ENCODE measurements at places on chromosomes 1 and 21.
A peak's percentile ranks its signal among the peaks of the same experiment; 100 is the strongest.

DNA sequence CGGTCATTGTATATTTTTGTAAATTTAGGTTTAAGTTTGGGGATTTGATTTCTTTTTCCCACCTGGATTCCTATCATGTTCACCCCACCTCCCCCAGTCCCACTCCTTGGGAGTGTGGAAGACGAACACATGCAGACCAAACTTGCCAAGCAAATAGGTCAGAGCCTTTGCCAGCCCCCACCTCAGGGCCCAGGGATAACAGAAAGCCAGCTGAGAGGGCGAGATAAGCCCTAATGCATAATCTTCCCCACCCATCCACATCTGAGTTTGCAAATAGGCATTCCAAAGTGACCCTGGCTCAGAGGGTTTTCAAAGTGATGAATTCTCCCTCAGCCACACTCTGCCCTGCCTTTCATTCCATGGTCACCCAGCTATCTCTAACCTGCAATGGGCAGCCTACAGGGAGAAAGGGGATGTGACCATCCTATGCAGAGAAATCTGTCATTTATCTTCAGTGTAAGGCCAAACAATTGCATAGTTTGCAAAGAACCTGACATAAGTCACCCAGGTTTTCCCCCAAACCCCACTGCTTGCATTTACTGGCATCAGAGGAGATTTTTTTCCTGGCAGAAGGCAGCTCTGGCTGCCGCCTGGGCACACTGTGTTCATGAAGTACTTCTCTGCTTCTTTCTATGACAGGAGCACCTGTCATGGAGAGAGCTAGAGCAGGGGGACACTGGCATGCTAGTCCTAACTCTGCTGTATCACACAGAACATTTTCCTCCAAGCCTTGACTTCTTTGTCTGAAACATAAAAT is 69.0 kb upstream of the NFIA start:
- no peak for DNase-seq

- no peak for DNase-seq
Measured at GRCh38 chr1:244802556-244803239, 32.8 kb upstream of the COX20 start.

DNA sequence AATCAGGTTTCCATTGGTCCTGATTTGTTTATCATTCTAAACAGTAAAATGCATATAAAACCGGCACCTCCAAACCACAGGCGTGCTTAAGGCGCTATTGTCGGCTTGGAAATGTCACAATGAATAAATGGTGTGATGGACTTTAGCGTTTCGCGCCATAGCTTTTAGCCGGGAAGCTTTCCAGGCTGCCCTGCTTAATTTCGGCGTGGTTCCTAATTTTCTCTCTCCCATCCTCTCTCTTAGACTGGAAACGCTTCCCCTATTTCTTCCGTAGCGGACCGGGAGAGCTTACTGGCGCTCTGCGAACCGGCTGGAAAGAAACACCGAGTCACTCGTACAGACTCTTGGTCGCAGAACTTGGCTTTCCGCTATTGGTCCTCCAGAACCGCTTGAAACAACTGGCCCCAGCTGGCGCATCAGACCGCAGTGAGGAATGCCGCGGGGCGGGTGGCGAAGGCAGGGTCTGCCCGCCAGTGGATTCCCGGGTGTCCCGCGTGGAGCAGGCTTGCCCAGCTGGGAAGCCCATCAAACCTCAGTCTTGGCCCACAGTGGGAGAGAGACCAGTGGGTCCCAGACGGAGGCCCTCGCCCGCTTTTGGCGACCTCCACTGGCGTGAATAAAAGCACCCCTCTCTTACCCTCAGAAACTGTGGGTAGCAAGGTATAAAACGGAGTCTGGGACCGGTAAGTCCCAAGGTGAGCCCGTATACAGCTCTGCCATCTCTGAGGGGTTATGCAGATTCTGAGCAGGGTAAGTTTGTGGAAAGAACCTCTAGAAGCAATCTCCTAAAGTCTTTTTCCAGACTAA is 4.0 kb upstream of the LHX8 start:
- no peak for DNase-seq

DNA sequence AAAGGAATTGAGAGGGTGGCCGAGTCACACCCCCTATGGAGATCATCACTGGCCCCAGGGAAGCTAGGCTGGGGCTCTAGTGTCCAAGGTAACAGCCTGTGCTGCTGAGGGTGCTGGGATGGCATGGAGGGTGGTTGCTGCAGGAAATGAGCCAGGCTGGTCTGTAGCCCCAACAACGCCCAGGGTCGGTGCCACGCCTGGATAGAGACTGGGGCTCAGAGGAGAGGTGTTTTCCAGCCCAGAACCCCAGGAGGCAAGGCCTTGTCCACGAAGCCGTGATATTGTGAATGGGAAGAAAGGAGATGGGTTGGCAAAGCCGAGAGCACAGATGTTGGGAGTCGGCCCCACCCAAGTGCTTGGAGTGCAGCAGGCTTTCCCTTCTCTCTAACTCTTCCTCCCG is 68.9 kb upstream of the ACTRT2 start:
- no peak for DNase-seq

DNA sequence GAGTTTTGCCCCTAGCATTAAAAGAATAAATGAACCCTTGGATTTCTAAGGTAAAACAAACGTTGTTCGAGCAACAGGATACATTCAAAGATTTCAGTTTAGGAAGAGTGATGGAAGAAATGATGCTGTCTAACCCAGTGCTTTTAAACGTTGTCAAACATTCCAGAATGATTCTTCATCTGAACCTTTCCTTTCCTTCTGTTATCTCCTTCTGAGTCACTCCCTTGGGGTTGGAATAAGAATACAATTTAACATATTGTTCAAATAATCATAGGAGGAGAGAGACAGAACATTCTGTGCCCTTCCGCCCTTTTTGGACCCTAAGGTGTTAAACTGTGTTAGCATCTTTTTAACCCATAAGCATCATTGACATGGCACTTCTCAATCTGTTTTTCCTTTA is 61.1 kb upstream of the RCOR3 start:
- DNase-seq, result no peak

DNA sequence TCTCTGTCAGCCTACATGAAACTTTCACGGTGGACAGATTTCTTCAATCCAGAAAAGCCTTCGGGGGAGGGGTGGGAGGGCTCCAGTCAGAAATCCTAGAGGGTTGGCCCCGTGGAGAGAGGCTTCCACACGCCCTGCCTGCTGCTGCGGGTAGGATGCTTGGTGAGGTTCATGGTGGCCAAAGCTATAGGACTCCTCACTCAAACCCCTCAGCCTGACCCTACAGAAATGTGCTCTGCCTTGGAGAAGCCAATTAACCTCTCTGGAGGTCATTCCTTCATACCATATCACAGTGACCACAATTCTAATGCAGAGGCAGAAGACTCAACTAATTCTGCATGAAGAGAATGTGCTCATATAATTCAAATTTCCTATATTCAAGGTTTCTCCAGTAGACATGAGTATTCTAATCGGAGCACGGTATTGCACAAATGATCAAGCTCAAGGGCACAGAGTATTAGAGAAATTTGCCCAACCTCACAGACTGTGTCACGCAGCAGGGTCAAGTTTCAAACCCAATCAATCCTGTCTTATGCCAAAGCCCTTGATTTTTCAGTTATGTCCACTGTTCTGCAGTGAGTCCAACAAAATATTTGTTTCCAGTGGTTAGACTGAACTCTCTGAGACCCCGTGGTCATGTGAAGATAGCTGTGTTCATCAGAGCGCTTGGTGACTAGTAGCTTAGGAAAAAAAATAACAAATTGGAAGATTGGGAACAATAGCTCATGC is 104.8 kb downstream of the TOMM20 start:
- no peak for DNase-seq

DNA sequence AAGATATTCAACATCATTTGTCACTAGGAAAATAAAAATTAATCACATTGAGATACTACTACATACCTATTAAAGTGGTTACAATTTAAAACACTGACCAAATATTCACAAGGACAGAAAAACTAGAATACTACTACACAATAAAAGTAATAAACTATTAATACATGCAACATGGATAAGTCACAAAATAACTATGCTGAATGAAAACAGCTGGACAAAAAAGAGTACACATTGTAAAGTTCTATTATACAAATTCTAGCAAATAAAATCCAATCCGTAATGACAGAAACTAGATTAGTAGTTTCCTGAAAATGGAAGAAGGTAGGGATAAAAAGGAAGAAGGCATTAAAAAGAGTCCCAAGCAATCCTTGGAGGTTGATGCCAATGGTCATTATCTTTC is 348.7 kb upstream of the PTBP2 start:
- no peak for DNase-seq

DNA sequence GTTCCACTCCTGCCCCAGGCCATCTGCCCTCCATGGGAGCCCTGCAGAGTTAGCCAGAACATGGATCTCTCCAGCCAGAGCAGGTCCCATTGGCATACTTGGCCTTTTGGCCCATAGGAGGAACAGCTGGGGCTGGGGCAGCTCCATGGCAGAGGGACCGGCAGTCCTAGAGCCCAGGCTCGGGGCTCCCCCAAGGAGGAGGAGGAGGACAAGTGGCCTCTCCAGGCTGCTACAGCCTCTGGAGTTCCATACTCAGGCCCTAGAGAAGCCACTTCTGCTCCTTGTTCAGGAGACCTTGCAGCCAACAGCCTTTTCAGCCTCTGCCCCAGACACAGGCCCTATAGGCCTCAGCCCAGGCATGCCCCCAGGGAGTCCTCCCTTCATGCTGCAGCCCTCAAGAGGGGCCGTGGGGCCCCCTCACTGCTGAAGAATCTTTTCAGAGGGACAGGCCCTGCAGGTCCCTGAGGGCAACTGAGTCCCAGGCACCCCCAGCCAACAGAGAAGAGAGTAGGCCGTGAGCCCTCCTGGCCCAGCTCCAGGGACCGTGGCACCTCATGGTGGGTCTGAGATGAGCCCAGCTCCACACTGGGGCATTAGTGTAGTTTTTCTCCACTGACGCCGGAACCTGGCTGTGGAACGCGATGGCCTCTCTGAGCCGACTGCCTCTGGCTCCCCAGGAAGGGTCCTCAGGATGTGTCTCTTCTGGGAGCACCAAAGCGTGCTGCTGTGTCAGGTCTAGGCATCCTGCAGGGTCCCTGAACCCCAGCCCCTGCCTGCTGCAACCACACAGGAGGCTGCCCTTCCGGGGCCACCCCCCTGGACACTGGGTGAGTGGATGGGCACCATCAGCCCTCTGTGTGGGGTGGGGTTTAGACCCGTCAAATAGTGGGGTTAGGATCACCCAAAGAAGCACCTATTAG is 297.6 kb upstream of the VAMP3 start:
- peak; percentile 44 for DNase-seq

- DNase-seq, result no peak
Measured at GRCh38 chr21:42564561-42564971, 50.9 kb downstream of the SLC37A1 start.

GRCh38 chr1:82001345-82001744 is 200.6 kb downstream of the ADGRL2 start:
- DNase-seq, result no peak

DNA sequence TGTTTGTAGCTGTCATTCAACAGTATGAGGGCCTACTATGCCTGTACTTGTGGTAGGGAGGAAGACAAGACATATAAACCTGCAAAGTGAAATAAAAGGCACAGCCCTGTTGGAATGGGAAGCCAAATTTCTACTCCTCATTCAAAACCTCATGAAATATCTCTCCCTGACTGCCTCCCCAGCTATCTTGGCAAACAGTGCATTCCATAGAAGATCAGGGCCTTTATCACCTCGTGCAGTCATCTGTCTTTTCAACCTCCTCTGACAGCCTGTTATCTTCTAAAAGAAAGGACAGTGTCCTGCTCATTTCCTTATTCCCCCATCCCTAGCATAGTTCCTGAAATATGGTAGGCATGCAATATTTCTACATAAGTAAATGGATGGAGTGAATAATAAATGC is 71.0 kb downstream of the SH3GLB1 start:
- DNase-seq, result no peak

DNA sequence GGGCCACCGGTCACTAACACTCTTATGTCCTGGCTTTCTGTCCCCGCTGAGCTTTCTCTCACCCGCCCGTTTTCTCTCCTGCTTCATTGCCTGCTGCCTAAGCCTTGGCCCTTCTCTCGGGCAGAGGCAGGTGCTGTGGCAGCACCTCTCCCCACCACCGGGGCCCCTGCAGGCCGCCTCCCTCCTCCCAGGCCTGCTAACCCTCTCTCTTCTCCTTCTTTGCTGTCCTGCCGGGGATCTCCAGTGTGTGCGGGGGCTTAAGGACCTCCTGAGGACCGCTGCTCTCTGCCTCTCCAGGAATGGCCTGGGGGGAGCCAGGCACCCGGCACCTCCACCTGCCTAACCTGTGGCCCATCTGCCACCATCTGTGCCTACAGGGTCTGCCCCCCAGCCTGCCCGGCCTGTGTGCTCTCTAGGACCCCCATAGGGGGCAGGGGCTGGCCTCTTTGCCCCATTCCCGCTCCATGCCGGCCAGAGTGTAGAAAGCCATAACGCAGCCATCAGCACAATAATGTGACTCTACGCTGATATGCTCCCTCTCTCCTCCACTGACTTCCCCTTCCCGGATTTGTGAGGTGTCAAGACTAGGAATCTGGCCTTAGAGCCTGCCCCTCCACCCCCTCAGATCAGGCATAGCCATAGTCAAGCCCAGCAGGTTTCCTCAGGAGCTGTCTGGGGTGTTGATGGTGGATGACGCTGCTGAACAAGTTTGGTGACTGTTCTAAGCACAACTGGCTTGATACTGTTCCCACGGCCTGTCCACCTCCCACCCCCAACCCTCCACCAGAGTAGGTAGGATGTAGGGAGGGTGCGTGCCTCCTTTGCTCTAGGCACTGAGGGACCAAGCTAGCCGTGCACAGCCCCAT is 6.1 kb upstream of the SFN start:
- no peak for DNase-seq

GRCh38 chr1:235434001-235434400 is 66.8 kb downstream of the TBCE start:
- no peak for DNase-seq

All from DMS79 (cell line).